NCI-H1417 (cell line): ENCODE measurements at places on chromosomes 1 and 21.

- DNase-seq = no peak
These were observed 45.6 kb downstream of the SUCO start for GRCh38 chr1:172578586-172578985.

DNA sequence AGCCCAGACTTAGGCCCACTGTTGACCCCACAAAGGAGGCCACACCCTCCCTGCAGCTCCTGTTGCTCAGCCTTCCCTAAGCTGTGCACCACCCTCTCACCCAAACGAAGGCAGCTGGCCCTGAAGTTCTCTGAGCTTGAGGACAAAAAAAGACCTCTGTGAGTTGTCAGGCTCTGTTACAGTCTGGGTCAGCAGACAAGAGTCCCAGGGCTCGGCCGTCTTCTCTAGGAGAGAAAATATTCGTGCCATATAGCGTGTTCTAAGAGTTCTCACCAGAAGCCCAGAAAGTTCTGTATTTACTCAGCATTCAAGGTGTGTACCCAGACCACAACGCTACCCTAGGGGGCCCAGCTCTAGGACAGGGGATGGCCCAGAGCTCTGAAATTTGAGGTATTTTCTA, 25.5 kb upstream of the LYST start:
- DNase-seq = no peak

DNA sequence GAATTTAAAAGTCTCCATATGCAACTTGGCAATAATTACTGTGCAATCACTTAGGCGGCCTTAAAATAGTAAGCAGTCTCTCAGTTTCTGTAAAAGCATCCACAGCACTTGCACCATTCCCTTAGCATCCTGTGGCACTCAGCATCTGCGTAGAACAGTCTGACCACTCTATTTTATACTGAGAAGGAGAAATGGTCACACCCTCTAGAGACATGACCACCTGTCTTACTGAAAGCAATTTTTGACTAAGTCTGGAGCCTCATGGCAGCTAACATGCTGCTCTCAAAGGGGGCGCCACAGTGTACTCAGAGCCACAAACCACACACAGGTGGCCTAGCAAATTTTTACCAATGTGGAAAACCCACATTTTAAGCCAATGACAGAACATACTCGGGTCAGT, 62.0 kb downstream of the KCNK1 start:
- no peak for DNase-seq

- peak; percentile 58 for DNase-seq
These were observed 46.5 kb downstream of the NCF2 start for GRCh38 chr1:183543619-183544204.

- no peak for DNase-seq
These were observed 25.8 kb upstream of the LPAR3 start for GRCh38 chr1:84918726-84919336.

DNA sequence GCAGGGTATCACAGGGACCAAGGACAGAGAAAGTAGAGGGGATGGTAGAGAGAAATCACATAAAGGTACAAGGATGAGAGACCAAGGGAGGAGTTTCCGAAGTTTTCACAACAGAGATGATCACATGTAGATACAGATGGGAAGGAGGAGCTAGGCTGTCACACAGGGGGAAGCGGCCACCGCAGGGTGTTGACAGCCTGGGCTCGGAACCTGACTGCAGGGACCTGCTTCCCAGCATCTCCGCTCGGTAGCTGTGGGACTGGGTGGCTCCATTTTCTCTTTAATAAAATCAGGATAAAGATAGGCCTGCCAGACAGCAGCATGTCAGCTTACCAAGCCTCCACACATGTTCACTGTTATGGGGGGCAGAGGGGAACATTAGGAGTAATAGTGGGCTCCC, 32.3 kb downstream of the CDCA8 start:
- no peak for DNase-seq

DNA sequence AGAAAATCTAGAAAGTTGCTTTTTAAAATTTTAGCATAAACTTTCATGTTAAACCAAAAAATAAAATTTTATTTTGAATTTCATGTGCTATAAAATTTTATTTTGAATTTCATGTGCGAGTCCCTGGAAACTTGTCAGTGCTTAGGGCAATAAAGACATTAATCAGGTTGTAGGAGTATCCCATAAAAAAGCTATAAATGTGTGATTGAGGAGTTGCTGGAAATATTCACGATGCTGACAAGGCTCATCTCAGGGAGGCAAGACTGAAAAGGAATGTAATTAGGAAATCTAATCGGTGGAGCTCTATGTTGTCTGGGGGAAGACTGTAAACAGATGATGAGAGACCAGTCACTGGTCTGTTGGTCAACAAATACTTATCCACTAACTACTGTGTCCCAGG, 117.9 kb downstream of the LRIG2 start:
- no peak for DNase-seq

DNA sequence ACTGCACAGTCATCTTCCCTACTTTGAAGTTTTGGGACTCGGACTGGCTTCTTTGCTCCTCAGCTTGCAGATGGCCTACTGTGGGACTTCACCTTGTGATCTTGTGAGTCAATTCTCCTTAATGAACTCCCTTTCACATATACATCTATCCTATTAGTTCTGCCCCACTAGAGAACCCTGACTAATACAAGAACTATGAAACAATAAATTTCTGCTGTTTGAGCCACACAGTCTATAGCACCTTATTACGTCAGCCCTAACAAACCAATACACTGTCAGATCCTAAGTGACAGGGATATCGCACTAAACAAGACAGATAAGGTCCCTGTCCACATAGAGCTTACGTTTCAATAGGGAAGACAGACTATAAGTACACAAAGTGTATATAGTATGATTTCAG, 120.1 kb downstream of the PLPP3 start:
- no peak for DNase-seq

DNA sequence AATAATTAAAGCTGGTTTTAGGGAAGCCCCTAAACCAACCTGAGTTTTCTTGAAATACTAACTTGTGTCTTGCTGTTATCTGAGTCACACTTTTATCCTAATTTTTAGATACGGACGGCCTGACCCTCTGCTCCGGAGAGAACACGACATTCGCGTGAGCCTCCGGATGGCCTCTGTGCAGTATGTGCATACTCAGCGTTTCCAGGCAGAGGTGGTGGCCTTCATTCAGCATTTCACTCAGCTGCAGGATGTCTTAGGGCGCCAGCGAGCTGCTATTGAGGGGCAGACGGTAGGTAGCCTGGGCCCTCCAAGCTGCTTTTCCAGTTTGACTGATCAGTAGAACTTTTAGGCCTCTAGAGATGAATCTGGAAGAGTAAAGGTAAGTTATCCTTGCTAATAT, 63.6 kb downstream of the VPS13D start:
- DNase-seq = no peak

- no peak for DNase-seq
These were observed 14.3 kb upstream of the ETV3 start for GRCh38 chr1:157152510-157152909.

GRCh38 chr1:109776911-109777310, 13.2 kb upstream of the EPS8L3 start:
- DNase-seq = peak; percentile 76
